Astrocyte (in vitro differentiated cells and primary cell): ENCODE measurements at places on chromosomes 13 and 19.

- peak; percentile 72 for DNase-seq
These were observed 2.4 kb upstream of the ARGLU1 start for GRCh38 chr13:106570299-106570852.

GRCh38 chr19:49216071-49216470 lies 58.5 kb downstream of the TRPM4 start:
- DNase-seq: peak; percentile 68

- no peak for DNase-seq
These were observed 7.5 kb upstream of the CEBPA start for GRCh38 chr19:33309826-33310225.

DNA sequence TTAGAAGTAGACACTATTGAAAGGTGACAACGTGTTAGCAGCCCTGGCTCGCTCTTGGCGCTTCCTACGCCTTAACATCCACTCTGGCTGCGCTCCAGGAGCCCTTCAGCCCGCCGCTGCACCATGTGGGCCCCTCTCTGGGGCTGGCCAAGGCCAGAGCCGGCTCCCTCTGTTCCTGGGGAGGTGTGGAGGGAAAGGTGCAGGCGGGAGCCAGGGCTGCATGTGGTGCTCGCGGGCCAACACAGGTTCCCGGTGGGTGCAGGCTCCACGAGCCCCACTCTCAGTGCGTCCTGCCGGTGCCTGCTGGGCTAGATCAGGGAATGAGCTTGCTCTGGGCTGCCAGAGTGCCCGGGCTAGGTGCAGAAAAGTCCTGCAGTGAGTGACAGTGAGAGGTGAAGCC lies 1284.3 kb downstream of the OLFM4 start:
- DNase-seq: no peak

DNA sequence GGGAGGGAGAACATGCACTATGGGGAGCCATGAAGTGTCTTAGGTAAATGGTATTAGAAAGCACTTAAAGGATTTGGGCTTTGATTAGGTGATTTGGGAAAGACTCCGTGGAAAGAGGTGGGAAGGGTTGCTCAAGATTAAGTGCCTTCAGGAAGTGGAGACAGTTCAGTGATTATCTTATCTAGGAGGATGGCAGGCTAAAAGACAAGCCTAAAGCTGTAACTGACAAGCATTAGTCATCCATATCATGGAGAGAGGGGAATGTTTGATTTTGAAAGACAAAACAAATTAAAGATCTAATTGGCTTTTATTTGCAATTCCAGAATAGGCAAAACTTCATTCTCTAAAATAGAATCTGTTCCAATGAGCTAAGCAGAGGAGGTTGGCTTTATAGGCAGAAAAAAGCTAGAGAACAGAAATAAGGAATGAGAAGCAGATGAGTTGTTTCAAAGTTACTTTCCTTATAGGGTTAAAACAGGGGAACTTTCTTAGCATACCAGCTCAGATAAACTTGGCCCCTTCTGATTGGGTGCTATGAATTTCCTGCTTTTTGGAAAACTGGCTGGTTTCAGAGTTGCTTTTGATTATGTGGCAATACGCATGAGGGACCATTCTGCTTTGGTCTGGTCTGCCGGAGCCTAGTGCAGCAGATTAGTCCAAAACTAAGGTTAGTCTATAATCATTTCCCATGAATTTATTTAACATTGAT lies 1.8 kb upstream of the DIAPH3 start:
- DNase-seq: peak; percentile 42

DNA sequence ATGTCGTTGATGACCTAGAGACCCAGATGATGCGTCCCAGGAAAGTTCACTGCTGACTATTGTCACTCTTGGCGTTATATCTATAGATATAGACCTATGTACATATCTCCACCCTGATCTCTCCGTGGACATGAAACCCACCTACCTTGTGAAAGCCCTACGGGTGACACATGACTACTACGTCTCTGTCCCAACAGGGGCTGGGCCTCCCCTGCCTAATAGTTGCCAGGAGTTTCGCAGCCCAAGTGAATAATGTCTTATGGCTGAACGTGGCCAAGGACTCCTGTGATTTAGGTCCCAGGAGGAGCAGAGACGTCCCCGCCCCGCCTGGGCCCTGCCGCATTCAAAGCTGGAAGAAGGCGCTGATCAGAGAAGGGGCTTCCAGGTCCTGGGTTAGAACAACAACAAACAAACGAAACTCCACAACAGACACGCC lies 4.9 kb upstream of the POU4F1 start:
- no peak for DNase-seq

- DNase-seq: peak; percentile 81
These were observed 305.1 kb downstream of the KCNRG start for GRCh38 chr13:50320271-50320862.

GRCh38 chr19:43784241-43784980 lies 3.6 kb upstream of the KCNN4 start:
- DNase-seq: peak; percentile 83

DNA sequence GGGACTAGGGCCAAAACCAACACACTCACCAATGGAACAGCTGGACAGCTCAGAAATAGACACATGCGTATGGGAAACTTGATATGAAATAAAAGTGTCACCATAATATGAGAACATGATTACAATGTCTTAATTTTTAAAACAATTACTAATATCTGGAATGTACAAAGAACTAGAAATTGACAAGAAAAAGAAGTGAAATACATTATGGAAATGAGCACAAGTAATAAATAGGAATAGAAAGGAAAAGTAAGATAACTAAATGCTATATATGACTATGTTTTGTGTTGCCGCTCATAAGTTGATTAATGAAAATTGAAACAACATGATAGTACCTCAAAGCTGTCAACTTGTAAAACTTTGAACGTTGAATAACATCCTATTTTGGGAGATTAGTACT lies 801.1 kb downstream of the SLITRK5 start:
- no peak for DNase-seq

DNA sequence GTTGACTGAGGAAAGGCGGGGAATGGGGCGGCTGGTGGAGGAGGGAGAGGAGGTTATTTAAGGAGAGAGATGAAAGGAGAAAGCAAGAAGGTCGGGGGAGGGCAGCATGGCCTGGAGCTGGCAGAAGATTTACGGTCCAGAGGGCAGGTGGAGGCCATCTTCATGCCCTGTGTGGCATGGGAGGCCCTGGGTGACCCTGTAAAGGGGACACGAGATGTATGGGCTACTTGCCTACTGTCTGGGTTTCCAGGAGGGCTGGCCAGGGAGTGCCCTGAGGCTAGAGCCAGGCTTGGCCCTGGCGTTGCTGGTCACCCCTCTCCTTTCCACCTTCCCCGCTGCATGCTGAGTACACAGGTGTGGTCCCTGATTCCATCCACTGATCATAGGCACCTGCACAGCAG lies 6.1 kb downstream of the WTIP start:
- no peak for DNase-seq

- DNase-seq: no peak
These were observed 7.1 kb downstream of the LATS2 start for GRCh38 chr13:21054313-21054712.

GRCh38 chr13:44302233-44302632 lies 71.4 kb upstream of the SERP2 start:
- peak; percentile 86 for DNase-seq

DNA sequence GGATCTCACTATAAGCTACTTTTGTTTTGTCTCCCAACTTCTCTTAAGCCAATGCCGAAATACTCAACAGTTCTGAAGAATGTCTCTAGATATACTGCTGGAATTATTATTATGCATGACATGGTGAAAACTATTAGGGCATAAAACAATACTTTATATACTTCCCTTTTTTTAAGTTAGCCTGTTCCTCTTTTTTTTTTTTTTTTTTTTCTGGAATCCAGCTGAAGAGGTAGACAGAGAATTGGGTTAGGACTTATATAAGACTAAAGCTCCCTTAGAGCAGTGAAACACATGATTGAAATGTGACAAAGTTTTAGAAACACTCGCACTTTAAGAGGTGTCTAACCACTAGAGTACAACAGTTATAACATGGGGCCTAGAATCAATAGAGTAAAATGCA lies 850.9 kb upstream of the PCDH9 start:
- no peak for DNase-seq

DNA sequence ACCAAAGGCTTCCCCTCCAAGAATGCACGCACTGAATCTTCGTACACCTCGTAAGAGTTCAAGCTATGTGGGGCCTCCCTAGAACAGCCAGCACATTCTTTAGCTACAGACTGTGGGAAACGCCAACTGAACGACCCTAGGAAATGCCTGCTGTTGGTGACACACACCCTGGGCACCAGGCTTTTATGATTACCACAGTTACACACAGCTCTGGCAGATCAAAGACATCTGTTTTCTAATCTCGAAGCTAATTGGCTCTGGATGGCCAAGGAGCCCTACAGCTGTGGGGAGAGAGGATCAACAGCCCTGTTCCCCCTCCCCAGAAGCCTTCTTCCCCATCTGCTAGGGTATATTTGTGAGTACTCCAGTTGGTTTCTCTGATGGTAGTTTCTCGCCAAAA lies 123.0 kb downstream of the COL4A1 start:
- no peak for DNase-seq

DNA sequence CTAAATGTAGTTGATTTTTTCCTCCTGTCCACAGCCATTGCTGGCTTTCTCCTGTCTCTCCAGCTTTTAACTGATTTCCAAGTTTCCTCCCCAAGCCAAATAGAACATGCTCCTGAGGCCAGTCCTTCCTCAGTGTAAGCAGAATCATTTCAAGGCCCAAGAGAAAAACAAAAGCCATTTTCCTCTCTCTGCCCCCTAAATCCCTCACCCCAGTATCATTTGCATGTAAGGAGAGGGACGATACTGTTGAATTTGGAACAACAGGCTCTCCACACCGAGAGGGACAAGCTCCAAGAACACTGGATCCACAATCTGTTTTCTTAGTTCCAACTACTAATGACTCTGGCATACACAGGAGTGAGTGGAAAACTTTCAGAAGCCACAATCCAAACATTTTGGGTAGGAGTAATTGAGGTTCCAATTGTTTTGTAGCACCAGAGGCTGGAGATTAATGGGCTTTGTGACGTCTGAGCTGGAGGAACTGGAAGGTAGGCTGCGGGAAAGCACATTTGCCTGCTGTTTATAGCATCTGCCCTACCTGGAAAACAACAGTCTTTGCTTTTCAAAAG lies 156.8 kb downstream of the FLT1 start:
- DNase-seq: peak; percentile 84

- DNase-seq: peak; percentile 47
These were observed 6.8 kb upstream of the SPART start for GRCh38 chr13:36353001-36353400.

GRCh38 chr19:49642492-49643035 lies 555 bp downstream of the SCAF1 start:
- no peak for DNase-seq

- no peak for DNase-seq
These were observed 25.6 kb upstream of the LRP3 start for GRCh38 chr19:33168528-33168927.

- peak; percentile 55 for DNase-seq
These were observed 36.2 kb upstream of the LPAR6 start for GRCh38 chr13:48448959-48449614.

DNA sequence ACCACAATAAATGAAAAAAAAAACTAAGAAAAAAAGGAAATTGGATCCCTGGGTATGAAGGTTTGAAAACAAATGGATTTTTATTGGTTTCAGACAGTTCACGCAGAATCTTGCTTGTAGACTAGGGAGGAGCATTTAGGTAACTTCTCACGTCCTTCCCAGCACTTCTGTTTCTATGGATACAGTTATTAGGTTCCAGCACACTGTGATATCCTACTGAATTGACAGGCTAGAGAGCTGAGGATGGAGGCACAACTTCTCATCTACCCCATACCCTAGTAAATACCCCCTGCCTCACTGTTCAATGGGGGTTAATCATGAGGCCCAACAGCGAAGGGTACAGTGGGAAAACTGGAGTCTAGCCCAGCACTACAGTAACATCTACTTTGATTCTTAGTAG lies 304.1 kb downstream of the ENOX1 start:
- no peak for DNase-seq

DNA sequence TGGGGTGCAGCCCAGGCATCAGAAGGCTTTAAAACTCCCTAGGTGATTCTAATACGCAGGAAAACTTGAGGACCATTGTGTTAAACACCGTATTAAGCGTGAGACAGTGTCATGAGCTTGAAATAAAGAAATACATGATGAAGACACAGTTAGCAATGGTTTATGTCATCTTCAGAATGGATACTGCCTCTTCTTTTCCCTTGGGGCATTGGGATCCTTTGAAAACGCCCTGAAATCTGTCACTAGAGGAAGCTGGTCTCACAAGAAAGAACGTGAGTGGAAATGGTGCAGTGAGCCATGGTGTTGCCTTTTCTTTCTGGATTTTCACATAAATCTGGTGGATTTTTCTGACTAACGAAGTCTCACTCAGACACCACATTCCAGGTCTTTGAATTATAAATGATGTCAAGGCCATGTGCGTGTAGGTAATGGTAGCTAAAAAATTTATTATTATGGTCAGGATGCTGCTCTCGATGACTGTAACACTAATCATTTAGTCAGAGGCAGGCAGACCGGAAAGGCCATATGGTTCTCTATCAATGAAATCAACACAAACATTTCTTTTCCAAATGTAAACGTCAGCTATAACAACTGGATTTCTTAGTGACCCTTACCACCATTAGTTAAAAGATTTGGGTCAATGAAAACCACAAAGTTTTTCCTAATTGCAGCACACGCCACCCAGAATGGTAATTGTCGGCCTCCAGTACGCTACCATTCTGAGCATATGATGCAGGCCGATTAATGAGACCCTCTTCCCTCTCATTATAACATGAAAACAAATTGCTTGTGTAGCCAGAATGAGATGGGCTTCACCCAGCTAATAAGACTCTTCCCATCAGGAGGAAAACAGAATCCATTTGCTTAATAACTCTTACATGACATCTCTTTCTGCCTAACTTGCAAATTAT lies 105.6 kb downstream of the SLC7A1 start:
- no peak for DNase-seq

DNA sequence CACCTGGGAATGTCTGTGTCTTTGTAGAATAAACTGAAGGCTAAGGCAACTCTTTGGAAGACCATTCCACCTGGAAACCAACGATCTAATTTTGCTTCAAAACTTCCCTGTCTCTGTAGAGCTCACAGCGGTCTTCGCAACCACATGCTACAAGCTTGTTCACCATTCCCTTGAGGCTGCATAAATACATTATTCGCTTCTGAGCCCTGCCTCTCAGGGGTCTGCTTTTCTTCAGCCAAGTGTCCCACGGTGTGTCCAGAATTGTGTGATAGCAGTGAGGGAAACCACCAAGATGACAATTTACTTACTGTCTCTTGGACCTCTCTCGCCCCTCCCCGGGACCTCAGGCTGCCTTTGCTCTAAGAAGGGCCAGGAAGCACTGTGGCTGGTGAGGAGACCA lies 51.1 kb downstream of the GPR12 start:
- no peak for DNase-seq

- peak; percentile 90 for DNase-seq
These were observed 6.9 kb downstream of the ETFB start for GRCh38 chr19:51359294-51359693.
